Stimulated activated naive CD4-positive, alpha-beta T cell (primary cell): ENCODE measurements at places on chromosomes 11 and 22.

DNA sequence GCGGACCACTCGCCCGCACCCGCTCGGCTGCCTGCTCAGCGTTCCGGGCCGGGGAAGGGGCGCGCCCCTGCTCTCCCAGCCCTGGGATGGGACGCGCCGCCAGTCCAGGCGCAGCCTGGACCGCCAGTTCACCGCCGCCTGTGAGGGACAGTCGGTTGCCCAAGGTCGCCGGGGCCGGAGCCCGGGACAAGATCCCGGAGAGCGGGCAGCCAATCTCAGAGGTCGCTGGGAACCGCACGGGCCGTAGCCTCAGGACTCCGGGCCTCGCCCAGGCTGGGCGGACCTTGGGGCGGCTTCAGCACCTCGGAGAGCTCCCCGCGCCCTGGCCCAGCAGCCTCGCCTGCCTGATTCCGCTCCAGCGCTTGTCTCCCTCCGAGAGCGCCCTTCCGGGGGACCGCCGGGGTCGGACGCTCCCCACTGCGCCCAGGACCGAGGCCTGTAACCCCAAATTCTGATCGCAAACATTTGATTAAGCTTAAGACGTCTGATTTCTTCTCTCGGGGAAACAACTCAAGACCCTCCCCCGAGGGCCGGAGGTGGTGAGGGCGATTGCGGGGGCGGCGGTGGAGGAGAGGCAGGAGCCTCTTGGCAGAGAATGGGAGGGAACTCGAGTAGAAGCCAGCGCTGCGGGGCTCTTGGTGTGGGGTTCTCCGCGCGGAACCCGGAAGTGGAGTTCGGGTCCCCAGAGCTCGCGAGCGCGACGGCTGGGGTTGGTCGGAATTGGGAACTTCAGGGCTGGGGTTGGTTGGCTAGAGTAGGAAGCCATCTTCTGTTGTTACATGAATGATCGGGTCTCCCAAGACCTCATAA lies 1.1 kb upstream of the CHRM4 start:
- peak; percentile 70 for DNase-seq

DNA sequence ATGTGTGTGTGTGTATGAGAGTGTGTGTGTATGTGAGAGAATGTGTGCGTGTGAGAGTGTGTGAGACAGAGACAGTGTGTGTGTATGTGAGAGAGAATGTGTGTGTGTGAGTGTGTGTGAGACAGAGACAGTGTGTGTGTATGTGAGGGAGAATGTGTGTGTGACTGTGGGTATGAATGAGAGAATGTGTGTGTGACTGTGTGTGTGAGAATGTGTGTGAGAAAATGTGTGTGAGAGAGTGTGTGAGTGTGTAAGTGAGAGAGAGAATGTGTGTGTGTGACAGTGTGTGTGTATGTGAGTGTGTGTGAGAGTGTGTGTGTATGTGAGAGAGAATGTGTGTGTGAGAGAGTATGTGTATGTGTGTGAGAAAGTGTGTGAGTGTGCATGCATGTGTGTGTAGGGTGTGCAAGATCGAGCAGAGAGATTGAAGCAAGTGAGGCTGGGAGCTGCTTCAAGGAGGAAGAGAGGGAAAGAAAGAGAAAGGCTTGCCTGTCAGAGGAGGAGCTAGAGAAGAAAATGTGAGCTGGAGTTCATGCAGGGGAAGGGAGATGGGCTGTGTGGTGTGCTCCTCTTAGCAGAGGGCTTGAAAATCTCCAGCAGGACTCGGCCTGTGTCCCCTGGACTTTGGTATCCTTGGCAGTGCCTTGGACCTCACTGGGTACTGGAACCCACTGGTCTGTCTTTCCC lies 27.7 kb upstream of the TP53I11 start:
- no peak for DNase-seq

- no peak for DNase-seq
These were observed 100.7 kb downstream of the DBX1 start for GRCh38 chr11:20059587-20060021.

DNA sequence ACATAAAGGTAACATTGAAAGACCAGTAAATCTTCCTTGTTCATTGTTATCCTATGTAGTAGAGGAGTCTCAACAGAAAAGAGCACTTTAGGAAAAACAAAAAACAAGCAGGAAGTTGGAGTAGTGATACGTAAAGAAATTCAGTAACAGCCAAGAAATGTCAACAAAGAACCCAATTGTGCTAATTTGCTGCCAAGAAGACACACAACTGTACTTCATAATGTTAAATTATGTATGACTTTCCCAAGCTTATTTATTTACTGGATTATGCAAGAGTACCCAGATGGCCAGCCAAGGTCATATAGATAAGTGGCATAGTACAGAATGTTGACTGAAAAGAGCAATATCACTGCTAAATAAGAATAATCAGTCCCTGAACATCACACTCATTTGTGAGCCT lies 264.7 kb upstream of the CCDC179 start:
- DNase-seq, result no peak

DNA sequence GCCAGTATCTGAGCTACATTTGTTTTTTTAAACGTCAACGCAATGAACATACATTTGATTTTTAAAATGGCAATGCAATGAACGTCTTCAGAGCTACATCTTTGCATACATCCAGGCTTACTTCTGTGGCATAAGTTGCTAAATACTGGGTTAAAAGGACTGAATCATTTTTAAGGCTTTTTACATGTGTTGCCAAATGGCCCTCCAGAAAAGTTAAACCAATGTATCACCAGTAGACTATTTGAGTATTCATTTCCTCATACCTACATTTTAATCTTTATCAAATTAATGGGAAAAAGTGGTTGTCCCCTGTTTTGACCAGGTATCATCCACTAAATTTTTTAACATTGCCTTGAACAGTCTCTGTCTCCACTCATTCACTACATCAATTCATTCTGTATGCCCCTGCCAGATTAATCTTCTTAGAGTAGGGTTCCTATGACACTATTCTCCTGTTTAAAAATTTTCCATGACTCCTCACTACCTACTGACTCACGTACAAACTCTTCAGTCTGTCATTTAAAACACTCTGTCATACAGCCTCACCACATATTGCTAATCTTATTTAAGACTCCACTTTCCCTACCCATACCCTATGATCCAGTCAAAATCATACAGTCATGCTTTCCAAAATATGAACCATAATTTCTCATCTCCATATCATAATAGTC lies 12.4 kb upstream of the PRRG4 start:
- no peak for DNase-seq

DNA sequence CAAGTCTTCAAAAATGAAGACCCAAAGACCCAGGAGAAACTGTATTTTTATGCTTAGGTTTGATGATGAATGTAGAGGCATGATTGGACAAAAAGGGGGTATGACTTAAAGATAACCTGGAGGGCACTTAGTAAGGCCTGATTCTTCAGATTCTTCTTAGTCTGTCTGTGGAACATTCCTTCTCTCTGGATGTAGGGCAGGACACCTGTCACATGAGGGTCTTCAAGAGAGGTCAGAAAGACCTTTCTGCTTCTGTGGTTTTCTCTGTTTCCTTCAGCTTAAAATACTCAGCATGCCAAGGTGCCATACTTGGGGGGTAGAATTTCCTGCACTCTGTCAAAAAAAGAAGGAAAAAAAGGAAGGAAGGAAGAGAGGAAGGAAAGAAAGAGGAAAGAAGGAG lies 78.1 kb downstream of the BLID start:
- no peak for DNase-seq
